ENCODE measurements at places on chromosomes 7 and 10.

DNA sequence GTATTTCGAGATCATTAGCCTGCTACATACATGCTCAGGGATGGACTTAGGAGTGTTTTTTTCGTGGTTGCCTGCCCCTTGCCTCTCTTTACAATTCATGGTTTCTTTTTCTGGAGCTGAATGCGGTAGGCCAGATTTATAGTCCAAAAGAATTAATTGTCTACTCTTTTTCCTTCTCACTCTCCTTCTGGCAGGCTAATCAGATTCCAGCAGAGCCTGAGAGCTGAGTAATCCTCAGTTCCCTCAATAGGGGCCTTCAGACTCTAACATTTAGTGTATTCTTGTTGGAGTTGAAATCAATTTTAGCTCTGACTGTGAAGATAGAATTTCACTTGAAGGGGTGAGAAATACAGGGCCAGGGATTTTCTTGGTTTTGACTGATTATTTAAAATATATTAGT, 16.4 kb downstream of the SORCS3 start:
- peak; percentile 35 for DNase-seq

DNA sequence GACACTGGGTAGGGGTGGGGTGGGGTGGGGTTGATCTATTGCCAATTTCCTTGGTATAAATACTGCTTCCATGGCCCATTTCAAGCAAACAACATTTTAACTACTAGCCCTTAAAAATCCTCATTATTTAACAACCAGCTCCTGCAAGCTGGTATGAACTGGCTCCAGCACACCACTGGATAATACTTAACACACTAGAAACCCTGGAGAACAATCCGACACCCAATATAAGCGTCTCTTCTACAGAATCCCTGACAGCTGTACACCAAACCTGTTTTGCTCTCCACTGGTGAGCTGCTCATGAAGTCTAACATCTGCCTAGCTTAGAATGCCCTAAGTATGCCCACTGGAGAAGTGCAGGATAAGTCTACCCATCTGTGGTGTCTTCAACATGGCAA, 116.8 kb downstream of the HIPK2 start:
- no peak for DNase-seq

GRCh38 chr10:11874568-11875493, 51.7 kb downstream of the PROSER2 start:
- DNase-seq: peak; percentile 22

DNA sequence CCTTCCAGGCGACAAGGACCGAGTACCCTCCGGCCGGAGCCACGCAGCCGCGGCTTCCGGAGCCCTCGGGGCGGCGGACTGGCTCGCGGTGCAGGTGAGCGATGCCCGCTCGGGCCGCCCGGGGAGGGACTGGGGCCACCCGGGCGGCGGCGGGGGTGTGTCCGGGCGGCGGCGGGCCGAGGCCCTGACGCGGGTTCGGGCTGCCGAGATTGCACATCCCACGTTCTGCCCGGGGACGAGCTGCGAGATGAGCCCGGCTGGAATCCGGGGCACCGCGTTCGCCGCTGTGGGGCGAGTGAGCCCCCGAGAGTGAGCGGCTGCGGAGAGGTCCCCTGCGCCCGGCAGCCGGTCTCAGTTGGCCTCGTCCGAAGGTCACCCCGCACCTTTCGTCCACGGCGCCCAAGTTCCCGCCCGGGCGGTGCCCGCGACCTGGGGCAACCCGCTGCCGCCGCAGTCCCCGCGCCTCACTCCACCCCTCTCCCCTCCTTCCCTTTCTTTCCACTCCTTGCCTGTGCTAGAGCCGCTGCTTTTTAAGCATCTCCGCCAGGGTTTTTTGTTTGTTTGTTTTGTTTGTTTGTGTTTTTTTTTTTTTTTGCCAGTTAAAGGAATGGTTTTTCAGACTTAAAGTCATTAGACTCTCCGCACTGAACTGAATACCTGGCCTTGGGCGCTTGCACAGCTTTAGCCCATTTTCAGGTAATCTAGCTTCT, 515 bp downstream of the RALA start:
- DNase-seq: no peak

DNA sequence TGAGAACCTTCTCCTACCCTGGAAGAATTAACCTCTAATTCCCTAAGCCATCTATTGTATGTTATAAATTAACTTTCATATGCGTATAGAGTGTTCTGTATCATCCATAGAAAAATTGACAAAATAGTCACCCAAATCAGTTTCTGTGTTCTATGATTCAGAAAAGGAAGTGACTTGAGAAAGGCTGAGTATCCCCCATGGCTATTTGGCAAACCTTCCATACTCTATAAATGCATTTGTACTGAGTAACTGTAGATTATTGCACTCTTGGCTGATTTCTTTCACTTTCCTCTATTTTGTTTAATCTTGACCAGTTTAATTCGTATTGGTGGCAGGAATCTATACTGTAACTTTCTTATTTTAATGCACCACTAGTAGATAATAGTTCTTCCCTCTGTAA, 182.2 kb downstream of the HTR7 start:
- DNase-seq: peak; percentile 67

Measured in astrocyte (in vitro differentiated cells and primary cell).